Left lung (tissue), 14 donors: ENCODE measurements at places on chromosomes 11 and 22. TPM values are rescaled to one million over a fixed set of nuclear protein-coding genes. Genes with fewer than 3 reads are reported as not detected.

DNA sequence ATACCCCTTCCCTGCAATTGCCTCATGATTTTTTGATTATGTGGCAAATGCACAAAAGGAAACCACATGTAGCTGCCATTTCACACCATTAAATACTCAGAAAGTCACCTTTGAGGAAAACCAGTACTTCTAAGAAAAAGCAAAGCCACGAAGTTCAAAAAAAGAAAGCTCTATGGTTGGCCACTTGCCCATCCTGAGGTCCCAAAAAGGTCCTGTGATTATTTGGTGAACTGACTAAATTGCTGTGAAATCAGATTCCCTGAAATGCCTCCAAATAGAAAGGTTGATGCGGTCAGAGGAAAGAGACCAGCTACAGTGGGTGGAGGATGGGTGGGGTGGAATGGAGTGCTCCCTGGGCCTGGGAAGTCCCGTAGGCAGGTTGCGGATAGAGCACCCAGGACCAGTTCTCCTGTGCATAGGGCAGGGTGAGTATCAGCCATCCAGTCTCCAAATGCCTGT, 26.9 kb downstream of the MRPL16 start:
- DNase-seq, result no peak

DNA sequence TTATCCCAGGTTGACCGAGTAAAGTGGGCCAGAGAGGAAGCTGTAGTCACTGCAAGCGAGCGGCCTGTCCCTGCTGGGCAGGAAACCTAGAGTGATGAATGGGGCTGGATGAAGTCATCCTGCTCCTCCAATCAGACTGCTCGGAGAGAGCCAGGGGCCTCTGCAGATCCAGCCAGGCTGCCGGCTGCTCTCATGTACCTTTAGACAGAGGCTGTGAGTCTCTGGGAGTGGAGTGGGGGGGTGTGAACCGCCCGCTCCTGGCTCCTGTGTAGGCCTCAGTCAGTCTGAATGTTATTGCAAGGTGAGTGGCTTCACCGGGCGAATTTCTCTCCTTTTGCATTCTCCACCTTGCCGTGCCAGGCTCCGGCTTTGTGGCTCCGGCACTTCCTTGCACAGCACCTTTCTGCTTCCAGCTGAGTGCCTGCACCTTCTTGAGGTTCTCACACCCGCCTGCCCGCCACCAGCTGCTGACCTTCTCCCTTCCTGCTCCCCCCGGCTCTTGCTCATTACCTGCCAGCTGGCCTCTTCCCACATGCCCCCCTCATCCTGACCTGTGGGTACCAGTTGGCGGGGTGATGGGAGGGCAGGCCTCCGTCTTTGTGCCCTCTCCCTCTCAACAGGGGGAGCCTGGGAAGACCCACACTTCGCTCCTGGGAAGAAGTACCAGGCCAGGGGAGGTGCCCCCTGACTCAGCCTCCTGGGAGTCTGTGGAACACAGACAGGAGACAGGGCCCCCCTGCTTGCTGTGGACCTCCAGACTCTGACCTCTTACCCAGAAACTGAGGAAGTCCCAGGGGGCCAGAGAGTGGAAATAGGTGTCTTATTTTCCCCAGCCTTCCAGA, 79.9 kb downstream of the GRAMD1B start:
- peak; percentile 28 for DNase-seq

The CRY2 gene
- 42.3 TPM for total RNA-seq

DNA sequence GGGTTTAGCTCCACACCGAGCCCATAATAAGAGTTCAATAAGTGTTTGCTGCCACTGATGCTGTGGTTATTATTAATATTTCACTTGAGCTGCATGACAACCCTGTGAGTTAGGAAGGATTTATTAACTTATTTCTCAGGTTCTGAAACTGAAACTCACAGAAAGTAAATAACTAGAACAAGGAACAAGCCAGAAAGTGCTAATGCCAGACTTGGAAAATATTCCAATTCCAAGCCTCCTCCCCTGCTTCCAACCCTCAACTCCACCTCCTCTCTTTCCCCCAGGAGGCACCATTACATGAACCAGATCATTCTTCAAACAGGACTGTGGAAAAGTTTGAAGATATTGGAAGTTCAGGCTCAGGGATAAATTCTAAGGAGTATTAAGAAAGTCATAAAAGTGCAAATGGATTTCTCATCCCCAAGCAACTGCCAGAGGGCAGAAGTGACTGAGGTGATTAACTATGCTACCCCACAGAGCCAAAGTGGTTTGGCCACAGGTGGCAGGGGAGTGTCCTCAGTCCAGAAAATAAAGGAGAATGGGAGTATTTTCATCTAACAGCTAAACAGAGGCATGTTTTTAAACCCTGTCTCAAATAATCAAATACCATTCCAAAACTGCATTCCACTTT, 3.2 kb upstream of the FJX1 start:
- no peak for DNase-seq

The SULT4A1 gene
- total RNA-seq, result not detected

GRCh38 chr11:61814247-61814957, 2.4 kb downstream of the FADS1 start:
- peak; percentile 32 for DNase-seq

DNA sequence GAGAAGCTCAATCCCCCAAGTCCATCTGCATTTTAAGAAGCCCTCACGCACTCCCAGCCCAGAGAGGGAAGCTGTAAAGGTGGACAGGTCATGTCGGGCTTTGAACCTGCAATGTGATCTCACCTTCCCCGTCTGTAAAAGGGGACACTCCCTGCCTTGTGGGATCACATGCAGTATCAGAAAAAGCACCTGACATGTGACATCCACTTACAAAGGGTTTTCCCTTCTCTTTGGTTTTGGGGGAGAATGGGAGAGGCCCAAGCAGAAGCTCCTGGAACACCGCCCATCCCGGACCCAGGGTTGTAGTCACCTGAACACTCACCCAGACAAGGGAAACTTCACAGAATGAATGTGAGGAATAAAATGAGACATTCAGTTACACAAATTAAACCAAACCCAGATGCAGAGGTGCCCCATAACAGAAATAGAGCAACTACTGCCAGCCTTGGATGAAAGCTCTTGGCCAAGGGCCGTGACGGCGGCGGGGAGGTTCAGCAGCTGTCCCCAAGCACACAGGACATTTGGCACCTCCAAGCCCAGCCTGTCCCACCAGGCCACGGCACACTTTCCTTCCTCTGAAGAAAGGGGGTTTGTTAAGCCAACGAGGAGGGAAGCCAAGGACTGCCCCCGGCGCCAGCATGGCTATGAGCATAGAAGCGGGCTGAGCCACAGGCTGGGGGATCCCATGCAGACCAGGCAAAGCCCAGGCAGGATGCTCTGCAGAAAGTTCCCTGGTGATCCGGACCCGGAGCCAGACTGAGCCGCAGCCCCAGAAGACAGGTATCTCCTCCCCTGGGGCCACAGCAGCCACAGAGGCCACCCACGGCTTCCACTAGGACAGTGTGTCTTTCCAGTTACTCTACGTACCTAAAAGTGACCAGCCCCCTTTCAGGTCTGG, 3.8 kb downstream of the BID start:
- DNase-seq, result no peak

The ANGPTL5 gene
- total RNA-seq, result 0.09 TPM

DNA sequence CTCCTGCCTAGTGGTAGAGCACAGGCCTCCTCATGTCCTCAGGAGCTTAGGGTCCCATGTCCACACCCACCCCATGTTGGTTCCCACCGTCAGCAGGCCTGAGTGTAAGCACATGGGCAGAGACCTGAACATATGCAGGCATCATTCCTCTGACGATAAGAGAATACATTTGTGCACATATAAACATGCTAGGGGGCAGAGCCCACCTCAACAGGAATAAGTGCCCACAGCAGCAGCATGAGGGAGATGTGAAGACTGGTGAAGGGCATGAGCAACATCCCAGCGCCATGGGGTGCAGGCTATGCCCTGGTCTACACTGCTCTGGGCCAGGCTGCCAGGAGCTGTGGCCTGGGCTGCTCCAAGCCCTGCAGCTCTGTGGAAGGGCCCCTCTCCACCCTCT, 16.9 kb downstream of the ADORA2A start:
- no peak for DNase-seq

DNA sequence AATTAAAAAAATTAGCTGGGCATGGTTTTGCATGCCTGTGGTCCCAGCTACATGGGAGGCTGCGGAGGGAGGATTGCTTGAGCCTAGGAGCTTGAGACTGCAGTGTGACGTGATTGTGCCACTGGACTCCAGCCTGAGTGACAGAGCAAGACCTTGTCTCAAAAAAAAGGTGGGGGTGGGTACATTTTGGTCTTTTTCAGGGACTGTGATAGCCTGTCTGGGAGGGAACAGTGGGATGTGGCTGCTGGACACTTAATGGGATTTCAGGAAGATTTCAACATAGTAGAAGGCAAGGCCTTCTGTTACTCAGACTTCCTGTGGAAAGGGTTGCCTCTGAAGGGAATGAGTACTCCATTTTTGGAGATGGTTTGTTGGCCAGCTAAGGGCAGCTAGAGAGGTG, 40.6 kb downstream of the RELT start:
- DNase-seq, result no peak

GRCh38 chr11:3834664-3835461, 5.9 kb downstream of the RHOG start:
- no peak for DNase-seq

The YPEL1 gene
- total RNA-seq, result 6.9 TPM

The GPHA2 gene
- not detected for total RNA-seq

DNA sequence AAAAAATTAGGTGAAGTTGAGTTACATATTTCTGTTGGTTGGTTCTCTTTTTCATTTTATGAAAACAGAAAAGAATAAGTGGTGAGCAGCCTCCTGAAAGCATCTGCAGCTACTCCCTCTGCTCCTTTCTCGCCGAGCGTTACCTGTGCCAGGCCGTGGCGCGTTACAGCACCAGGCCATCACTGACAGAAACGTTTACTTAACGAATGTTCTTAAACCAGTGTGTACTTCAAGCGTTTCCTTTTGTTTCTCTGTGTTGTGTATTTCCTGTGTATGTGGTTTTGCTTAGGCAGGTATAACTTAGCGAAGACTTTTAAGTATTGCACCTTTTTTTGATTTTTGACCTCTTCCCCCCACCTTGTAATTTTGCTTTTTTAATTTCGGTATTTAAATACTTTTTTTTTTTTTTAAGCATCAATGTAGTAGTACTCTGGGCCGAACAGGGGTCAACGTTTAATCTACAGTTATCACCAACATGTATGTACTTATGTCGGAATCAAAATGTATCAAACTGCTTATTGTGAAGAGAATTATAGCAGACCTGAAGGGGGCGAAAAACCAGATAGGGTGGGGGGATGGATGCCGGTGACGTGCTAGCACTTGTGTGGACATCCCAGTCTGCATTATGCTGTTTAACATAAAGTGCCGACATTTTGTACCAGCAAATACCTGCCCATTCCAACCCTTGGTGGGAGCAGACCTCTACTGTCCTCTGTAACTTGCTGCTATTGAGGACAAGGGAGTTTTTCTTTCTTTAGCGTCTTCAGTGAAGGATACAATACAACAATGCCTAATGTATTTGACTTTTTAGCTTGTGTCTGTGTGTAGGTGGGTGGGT, 21.6 kb upstream of the ADSL start:
- DNase-seq, result no peak

DNA sequence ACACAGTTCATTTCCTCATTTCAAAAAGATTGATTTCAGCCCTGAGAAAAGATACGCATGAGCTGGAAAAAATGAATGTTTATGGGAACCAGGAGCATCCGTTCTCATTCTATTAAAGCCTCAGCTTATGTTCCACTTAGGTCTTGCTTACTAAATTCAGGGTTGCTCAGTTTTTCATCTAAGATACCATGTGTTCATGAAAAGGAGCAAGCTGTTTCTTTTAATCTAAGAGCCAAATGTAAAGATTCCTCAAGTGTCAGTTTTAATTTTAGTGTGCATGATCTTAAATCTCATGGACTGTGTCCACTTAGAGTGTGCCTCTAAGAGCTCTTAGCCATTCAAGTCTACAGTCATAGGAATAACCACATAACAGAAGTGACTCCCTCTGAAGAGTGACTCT, 141.5 kb upstream of the ARHGAP42 start:
- DNase-seq, result no peak

- no peak for DNase-seq
Measured at GRCh38 chr11:66278363-66279091, 552 bp downstream of the CNIH2 start.

- DNase-seq, result no peak
Measured at GRCh38 chr11:3709977-3710376, 38.8 kb upstream of the CHRNA10 start.

DNA sequence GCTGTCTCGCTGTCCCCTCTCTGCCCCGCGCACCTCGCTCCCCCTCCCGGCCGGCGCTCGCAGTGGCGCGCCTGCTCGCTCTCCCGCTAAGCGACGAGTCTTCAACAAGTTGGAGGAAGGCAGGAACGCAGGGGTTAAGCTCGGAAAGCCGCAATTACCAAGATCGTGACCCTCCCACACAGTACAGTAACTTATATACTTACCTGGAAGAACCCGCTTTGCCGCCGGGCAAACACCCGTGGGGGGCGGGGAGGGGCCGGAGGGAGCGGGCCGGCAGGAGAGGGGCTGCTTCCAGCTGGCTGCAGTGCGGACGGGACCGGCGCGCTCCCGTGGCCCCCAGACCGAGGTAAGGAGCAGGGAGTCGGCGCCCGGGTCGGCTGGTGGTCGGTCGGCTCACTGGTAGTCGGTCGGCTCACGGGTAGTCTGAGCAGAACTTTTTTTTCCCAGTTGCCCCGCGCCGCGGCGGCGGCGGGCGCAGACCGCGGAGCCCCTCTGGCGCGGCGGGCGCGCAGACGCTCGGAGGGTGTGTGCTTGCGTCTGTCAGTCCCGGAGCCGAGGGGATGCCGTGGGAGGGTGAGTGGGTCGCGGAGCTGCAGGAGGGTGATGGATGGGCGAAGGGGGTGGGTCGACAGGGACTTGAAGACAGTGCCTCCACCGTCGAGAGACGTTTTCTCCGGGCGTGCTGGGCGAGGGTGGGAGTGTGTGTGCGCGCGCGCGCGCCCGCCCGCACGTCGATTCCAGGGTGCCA, 101.2 kb upstream of the HSD17B12 start:
- no peak for DNase-seq

DNA sequence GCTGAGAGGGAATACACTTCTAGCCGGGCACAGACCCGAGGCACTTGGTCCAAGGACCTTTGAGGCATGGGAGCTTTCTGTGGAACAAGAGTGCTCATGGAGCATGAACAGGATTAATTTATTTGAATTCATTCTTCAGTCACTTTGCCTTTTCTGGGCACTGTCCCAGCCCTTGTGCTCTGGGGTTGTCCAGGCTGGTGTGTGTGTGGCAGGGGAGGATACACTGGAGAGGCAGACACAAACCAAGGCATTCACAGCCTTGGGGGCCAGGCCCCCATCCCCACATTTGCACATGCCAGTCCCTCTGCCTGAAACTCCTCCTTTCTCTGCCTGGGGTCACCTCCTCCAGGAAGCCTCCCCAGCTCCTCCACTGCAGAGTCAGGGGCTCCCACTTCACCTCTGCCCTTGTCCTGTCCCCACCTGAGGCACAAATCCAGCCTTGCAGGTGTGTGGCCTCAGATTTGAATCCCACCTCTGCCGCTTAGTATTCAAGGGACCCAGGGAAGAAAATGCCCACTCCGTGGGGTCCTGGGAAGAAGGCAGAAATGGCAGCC, 55.5 kb downstream of the MYO7A start:
- DNase-seq, result no peak
